ENCODE measurements at places on chromosomes 12 and 14.

GRCh38 chr12:93813972-93814821 lies 137.0 kb downstream of the CRADD start:
- no peak for DNase-seq

DNA sequence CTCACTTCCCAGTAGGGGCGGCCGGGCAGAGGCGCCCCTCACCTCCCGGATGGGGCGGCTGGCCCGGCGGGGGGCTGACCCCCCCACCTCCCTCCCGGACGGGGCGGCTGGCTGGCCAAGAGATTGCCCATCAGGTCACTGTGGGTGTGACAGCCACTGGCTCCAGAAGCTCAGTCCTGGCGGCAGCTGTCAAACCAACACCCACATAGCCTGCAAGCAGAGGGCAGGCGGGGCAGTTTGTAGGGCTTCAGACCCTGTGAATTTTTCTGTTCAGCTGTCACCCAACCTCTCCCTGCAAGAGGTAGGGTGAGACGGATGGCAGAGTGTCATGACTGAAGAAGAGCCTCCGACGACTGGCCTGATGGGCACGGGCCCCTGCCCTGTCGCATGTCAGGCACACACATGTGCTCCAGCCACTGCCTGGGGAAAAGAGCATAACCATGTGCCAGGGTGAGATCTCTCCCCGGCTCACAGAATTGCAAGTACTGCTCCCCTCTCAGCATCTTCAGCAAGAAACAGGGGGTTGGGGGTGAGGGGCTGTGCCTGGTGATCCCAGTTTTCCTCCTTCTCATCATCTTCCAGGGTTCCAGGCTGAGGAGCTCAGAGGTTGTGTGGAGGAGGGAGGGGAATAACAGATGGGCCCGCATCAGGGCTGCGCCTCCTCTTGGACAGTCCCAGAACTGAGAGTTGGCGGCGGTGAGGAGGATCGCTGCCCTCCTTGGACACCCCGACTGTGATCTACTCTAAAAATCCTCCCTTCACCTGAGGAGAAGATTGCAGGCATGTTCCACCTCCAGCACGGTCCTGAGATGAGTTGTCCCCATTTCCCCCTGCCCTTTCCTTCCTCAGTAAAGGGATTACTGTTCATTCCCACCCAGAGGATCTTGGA lies 11.2 kb upstream of the PRPH start:
- no peak for DNase-seq

DNA sequence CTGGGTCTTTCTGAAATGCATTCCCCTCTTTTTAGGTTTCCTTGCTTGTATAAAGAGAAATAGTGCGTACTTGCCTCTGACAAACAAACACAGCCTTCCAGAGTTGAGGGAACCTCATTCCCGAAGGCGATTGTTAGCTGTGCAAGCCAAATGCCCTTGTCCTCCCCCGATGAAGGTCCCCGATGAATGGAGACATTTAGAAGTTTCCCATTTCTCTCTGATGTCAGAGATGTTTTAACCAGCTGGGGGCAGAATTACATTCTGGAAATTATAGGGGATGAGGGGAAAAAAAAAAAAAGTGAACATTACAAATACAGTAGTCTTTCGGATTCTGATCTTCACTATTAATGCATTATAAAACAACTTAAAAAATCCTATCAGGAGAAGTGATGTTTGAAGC lies 366.8 kb downstream of the VRK1 start:
- DNase-seq: no peak

DNA sequence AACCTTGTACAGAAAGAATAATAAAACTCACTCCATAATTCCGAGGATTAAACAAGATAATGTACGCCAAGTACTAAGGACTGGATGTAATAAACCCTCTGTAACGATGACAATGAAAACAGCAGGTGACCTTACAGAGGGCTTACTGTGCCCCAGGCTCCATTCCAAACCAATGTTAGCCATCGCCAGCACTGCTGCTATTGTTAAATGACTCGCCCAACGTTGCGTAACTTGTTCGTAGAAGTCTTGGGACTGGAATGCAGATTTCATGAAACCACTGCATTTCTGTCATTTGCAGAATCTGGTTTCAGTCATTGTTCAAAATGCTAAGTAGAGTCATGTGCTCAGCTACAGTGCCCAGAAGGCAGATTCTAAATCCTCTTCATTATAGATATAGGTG lies 728 bp upstream of the STON2 start:
- no peak for DNase-seq

- peak; percentile 57 for DNase-seq
These were observed 3.5 kb downstream of the CISTR start for GRCh38 chr12:53748072-53748840.

DNA sequence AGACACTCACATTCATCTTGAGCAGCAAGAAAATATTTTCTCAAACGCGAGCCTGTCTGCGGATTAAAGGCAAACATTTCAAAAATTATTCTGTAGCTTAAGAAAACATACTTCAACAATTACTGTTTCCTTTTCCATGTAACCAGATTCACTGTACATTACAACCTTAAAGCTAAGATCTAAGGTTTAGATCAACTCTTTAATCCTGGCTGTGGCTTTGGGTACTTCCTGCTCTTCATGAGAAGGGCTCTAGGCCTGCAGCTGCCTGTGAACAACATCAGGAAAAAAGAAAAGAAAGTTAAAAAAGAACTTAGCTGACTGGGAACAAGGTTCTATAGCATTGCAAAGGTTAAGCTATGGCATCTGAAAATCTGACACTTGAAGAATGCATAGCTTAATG lies 21.4 kb upstream of the PIWIL1 start:
- DNase-seq: no peak

DNA sequence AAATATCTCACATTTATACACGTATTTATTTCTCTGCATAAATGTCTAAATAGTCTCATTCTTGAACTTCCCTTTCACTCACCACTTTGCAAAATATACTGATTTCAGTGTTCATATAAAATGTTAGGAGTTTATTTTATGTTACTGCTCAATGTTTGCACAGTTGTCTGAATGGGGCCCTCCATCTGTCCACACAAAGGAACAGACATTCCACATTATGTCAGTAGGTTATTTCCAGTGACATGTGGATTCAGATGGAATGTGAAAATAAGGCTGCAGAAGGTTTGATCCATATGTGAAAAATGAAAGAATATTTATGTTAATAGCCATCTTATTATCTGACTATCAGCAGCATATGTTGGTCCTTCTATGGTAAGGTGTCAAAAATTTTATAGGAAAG lies 994.4 kb upstream of the SEL1L start:
- DNase-seq: no peak

DNA sequence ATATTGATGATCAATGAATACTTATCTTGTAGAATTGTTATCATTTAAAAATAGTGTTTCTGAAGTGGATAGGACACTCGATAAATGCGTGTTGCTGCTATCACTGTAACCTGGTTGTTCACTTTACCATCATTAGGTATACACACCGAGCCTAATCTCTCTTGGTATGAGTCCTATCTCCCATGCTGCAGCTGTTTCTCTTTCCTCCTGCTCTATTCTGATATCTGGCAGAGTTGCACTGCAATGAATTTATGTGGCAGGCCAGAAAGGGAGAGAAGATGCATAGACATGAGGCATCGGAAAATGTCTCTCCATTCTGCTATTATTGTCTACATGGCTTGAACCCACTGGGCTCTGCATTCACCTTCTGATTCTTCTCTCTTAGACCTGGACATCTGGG lies 26.7 kb downstream of the KCNK10 start:
- no peak for DNase-seq

GRCh38 chr12:107404981-107405380 lies 280.6 kb upstream of the PWP1 start:
- no peak for DNase-seq

DNA sequence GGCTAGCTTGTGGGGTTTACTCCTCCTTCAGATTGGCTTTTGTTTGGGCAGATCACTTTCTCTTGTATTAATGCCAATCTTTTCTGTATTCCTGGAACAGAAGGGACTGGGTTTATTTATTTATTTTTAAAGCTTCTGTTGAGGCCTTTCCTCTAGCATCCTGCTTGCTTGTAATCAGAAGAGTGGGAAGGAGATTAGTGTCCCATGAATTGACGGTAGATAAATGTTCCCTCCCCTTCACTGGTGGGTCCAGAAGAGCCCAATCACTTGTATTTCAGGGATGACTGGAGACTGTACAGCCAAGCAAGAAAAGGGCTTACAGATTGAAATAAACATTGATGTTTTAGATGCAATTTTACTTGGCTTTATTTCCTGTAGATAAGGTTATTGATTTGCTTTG lies 71.0 kb downstream of the LIN52 start:
- DNase-seq: no peak

GRCh38 chr12:45182511-45182910 lies 33.4 kb upstream of the ANO6 start:
- no peak for DNase-seq

DNA sequence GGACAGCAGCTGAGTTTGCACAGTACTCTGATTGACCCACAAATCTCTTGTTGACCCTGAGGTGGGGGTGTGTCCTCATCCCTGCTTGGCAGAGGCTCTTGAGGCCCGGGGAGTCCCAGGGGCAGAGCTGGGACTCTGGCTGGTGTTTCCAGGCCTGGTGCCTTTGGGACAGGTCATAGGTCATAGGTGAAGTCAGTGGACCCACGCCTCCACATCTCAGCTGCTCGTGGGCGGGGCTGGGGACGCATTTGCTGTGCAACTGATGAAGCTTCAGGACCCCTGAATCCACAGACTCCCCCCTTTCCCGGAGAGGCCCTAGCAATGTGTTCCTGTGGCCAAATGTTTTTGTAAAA lies 408 bp upstream of the CACNA2D4 start:
- no peak for DNase-seq

DNA sequence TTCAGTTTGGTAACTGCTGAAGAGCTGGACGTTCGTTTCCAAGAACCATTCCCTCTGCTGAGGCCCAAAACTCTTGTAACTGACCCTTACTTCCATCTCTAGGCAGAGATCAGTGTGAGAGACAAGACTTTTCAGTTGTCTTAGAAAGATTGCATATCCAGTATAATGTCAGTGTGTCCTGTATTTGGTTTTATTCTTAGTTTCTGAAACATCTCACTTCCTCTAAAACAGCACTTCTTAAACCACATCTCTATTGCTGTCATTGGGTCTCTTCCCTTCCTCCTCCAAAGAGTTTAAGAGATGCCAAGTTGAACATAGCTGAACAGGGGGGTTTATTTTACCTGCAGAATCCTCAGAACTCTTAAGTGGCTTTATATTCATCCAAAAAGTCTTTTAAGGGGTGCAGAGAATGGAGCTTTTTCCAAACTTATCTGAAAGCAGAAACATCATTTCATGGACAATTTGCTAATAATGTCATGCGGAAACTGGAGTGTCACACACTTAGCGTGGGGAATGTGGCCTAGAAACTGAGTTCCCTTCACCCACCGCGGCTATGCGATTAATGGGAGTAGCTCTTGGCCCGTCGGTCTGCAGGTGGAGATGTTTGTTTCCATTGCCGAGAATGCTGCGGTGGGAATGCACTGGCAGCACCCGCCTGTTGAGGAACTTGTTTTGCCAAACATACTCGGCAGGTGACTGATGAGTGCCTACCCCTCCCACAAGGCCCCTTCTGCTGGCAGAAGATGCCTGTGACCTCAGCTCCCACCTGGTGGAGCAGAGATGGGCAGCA lies 148.2 kb downstream of the ADGRD1 start:
- DNase-seq: no peak

DNA sequence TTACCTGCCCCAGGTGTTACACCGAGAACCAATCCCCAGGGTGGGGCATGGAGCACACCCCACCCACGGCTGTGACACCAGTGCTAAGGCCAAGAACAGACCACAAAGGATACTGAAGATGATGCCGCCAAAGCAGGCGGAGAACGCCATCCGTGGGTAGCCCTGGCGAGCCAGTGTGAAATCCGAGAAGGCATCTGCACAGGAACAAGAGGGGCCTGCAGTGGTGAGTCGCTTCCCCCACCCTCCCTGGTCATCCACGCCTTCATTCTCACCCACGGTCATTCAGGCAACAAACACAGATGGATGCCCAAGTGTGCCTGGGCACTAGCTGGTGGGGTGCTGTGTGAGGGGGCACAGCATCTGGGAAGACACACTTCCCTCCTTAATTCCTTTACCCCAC lies 28.5 kb downstream of the SLC8B1 start:
- no peak for DNase-seq

- DNase-seq: no peak
These were observed 16.5 kb downstream of the BDKRB2 start for GRCh38 chr14:96221109-96221650.

DNA sequence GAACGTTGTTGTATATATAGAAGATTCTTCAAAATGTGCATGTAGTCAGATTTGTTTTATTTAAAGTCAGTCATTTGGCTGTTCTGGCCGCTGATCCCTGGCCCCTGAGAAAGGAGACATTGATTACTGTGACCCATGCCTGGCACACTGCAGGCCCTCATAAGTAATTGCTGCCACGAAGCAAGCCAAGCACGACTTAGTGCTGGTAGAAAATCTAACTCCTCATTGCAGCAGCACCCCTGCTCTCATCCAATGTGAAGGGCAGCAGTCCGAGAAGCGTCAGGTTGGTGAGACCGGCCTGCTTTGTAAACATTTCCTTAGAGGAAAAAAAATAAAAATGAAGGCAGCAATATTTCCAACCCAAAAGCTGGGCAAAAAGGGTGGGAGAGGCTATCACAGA lies 22.8 kb upstream of the TMTC2 start:
- no peak for DNase-seq

DNA sequence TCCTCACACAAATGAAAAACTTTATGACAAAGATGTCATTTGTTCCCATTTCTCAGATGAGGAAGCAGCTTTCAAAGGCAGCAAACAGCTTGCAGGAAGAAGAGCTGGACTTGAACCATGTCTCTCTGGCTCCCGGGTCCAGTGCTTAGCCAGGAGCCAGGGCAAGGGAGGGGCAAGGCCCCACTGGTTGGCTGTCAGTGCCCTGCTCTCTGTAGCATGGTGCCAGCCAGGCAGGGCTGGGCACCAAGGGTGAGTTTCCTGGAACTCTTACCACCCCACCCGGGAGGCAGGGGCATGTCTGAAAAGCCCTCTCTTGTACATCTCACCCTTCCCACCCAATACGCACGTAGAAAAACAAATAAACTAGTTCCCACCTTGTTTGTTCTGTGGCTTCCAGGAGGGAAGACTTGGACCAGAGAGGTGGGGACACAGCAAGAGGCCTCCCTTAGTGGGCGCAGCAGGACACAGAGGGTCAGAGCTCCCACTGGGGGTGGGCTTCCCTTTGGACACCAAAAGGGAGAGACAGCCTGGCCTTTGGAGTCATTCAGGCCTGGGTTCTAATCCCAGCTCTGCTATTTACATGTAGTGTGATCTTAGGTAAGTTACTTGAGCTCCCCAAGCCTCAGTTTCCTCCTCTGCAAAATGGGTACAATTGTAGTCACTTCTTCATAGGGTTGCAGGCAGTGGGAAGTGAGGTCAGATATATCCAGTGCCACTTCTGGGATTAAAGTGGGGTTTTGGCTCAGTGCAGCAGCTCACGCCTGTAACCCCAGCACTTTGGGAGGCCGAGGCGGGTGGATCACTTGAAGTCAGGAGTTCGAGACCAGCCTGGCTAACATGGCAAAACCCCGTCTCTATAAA lies 17.2 kb downstream of the TRPV4 start:
- DNase-seq: no peak

GRCh38 chr12:95998611-95999286 lies 2.6 kb upstream of the HAL start:
- DNase-seq: peak; percentile 29

GRCh38 chr12:32504591-32504990 lies 105.2 kb downstream of the FGD4 start:
- DNase-seq: no peak

GRCh38 chr14:22813145-22813544 lies 2.1 kb downstream of the SLC7A7 start:
- DNase-seq: no peak

- no peak for DNase-seq
These were observed 134.0 kb downstream of the DYRK2 start for GRCh38 chr12:67782573-67782972.

GRCh38 chr14:20093442-20093841 lies 17.1 kb upstream of the OR4K17 start:
- DNase-seq: no peak

Data from H1 (cell line).